ENCODE measurements at places on chromosomes 7 and 10. TPM values are rescaled to one million over a fixed set of nuclear protein-coding genes. Genes with fewer than 3 reads are reported as not detected.

The TMEM196 gene
- not detected for polyA plus RNA-seq

The RAB19 gene
- not detected for polyA plus RNA-seq

The EBF3 gene
- not detected for polyA plus RNA-seq

The TFPI2 gene
- polyA plus RNA-seq: 31.0 TPM

The CALD1 gene
- 804 TPM for polyA plus RNA-seq

The MUC12 gene
- 2.8 TPM for polyA plus RNA-seq

The HYAL4 gene
- polyA plus RNA-seq: not detected

The GIMAP6 gene
- not detected for polyA plus RNA-seq
